Activated CD8-positive, alpha-beta memory T cell treated with anti-CD3 and anti-CD28 coated beads, Interleukin-2, amount 50 U/mL, for 4 hours (primary cell): ENCODE measurements at places on chromosomes 4 and X.

GRCh38 chr4:152304220-152304619 is 231.7 kb downstream of the FBXW7 start:
- DNase-seq = no peak

DNA sequence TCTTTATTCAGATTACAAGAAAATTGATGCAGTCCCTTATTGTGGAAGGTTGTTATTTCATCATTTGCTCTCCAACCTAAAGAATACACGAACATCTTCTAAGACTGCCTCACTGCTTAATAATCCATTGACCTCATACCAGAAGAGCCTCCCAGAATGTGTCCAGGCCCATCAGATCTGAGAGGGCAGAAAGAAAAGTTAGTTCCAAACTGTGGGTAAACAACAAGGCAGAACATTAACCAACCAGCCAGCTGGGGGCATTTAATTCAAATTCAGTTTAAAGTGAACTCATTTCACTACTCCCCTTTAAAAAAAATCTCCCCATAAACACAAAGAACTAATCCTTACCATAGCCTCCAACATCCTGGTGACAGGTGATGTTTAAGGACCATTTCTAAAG is 13.8 kb downstream of the GPC4 start:
- DNase-seq = no peak

GRCh38 chr4:172794307-172794703 is 374.3 kb upstream of the GALNT7 start:
- DNase-seq = no peak

DNA sequence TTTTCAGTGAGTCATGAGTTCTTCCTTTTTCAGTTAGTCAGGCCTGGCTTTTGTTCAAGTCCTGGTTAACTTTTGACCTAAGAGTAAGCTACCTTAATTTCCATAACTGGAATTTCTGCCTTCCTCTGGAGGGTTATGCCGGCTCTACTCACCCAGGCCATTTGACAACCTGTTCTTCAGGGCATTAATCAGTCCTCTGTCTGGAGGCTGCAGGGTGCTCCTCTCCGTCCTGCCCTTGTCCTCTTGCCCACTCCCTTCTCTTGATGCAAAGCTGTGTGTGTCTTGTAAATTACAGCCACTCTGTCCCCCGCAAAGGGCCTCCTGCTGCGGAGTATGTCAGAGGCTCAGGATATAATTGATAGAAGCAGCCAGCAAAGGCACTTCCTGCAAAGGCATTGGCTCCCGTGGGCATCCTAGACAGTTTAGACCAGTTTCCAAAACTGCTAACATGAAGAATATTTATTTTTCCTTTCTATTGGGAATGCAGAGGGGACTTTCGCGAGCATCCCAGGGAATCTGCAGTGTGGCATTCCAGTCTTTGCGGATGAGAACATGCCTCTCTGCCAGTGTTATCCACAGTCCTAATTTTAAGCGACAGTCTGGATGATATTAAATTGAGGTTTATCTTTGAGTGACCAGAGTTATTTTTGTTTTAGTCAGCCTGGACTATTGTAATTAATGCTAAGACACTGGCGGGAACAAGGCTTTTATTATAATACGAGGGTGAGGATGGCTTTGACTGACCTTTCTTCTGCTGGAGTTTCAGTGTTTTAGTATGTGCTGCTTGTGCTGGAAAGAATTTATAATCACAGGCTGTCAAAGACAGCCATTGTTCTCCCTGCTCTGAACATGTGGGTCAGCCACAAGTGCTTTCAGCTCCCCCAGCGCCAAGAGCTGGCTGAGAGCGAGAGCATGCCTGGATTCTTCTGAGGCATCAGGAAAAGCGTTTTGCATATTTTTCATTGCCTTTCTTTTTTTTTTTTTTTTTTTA is 74.2 kb downstream of the LIMCH1 start:
- no peak for DNase-seq

DNA sequence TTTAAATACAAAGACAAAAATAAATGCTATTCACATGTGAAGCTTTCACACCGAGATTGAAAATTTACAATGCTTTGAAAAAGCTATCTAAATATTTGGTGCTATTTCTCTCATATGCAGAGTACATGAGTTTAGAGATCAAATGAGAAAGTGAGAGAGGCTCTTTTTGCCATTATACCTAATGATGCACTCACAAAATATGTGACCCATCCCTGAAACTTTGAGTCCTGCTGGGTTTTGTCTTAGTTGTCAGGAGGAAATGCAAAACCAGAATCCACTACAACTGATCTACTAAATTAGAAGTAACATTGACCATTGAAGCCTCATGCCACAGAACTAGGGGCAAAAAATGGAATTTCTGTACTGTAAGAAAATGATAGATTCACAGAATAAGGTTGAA is 251.7 kb downstream of the MAPK10 start:
- no peak for DNase-seq

GRCh38 chrX:72382202-72382595 is 76.5 kb upstream of the CITED1 start:
- no peak for DNase-seq

DNA sequence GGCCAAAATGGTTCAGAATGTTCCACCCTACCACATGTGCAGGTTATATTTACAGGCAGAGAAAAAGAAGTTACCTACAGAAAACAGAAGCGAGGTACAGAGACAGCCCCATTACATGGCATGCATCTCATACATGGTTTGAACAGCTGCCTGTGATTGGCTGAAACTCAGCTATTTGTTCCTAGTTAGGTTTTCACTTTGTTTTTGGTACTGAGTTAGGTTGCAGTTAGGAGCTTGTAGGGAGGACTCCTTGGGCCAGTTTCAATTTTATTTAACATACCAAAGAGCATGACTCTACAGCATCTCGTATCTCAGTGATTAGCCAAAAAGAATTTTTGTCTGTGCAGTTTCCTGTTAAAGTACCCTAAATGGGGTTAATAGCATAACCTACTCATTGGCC is 392.0 kb downstream of the MAPK10 start:
- no peak for DNase-seq

GRCh38 chr4:117001077-117001476 is 84.3 kb downstream of the TRAM1L1 start:
- no peak for DNase-seq

GRCh38 chr4:1711571-1712215 is 426 bp downstream of the SLBP start:
- DNase-seq = no peak

GRCh38 chrX:110341189-110342035 is 17.2 kb upstream of the RTL9 start:
- no peak for DNase-seq

DNA sequence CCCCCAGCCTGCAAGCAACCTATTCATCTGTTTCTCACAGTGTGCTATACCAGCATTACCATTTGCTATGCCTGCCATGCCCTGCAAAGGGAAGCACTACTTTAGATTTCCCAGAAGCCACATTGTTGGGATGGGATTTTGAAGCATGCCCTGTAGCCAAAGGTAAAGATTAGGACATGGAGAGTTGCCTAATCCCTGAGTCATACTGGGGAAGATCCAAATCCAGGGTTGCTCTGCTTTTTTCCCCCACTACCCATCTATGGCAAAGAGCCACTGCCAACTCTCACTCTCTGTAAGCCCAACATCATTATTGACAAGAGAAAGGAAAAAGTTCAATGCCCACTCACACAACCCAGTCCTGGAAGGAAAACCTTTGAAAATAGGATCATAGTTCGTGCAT is 36.7 kb upstream of the TMEM164 start:
- no peak for DNase-seq

DNA sequence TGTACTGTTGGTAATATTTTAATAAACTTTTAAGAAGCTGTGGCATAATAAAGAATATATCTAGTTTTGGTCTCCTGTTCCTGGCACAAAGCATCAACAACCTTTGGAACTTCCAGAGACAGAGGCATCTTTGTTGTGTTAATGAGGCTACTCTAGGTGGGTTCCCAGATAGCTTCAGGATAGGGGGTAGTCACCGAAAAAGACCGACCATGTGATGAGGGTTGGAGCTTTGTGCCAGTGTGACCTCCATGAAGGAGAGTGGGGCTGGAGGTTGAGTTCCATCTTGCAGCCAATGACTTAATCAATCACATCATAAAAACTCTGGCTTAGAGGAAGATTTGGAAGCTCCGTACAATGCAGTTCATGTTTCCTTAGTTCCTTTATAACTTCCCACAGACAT is 9.9 kb downstream of the PPAT start:
- DNase-seq = no peak

DNA sequence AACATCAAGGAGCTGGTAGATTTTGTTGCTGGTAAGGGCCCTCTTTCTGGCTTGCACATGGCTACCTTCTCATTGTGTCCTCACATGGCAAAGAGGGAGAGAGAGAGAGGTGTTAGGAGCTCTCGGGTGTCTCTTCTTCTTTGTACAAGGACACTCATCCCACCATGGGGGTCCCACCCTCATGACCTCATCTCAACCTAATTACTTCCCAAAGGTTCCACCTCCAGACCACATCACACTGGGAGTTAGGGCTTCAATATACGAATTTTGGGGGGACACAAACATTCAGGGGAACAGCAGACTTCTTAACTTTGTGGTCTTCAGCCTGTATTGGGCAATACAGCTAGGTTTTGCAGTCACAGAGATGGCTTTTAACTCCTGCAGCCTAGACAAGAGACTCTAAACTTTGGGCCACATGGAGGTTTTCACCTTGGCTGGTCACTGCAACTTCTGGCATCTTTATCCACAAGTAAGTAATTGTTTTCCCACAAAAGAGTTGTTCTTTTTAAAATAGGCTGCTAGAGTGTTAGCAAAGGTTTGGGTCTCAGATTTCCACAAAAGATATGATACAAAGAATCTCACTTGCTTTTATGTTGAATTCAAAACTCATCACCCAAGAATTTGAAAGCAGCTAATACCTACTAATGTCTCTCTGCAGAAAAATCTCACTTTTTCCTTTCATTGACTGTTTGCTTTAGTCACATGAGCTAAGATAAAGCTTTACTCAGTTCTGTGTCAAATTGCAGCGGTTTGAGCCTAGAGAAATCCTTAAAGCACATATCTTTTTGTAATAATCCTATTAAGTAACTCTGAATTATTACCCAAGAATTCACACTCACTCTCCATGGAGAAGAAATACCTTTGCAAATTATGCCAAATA is 39.6 kb upstream of the BBS12 start:
- no peak for DNase-seq

DNA sequence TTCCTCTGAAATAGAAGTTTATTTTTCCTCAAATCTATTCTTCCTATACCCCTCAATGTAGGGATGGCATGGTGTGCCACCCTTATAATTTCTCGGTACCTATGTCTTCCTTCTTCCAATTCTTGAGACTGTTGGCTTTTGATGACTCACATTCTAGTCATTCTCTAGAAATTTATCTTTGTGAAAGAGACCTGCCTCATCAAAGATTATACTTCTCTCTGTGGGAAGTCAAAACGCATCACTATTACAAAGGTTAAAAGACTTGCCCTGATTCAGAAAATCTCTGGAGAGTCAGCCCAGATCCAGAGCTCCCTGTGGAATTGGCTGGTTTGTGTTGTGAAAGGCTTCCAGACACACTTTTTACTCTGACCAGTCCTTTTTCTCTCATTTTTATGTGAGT is 65.9 kb upstream of the FSTL5 start:
- DNase-seq = no peak

DNA sequence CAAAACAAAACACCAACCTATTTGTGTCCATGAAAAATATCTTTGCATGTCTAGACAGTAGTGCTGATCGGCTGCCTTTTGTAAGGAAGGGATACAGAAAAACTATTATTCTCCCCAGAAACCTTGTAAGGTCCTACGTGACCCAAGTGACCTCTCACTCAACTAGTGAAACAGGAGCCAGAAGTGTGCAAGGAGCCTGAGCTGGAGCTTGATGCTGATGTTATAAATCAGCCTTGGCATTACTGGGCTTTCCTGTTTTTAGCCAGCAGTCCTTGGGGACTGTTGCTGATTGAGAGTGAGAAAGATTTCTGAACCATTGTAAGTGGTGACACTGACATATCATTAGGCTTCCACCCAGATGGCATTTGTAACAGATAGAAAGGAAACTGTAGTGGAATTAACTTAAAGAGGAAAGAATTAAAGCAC is 100.8 kb upstream of the LIMCH1 start:
- DNase-seq = no peak

DNA sequence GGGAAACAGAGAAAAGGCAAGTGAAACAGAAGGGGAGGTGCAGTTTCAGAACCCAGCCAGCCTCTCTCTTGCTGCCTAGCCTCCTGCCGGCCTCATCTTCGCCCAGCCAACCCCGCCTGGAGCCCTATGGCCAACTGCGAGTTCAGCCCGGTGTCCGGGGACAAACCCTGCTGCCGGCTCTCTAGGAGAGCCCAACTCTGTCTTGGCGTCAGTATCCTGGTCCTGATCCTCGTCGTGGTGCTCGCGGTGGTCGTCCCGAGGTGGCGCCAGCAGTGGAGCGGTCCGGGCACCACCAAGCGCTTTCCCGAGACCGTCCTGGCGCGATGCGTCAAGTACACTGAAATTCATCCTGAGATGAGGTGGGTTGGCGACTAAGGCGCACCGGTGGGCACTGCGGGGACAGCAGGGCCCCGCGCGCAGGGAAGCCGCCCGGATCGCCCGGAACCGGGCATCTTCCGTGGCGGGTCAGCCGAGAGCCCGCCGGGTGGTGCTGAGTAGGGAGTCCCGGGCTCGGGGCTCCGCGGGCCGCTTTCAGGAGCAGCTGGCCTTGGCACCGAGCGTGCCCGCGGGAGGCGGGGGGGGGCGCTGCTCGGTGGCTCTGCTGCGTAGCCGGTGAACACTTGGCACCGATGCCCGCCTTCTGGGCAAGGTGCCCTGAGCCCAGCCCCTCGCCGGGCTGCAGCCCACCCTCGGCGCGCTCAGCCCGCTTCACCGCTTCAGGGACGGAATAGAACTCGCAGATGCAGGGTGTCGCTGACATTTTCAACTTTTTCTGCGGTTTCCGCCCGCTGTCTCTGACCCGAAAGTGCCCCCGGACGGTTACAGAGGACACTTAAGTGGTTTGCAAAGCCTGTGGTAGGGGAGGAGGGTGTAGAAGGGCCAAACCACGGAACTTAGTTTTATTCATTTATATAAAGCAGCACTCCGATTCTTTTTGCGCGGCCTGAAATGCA is at the start of gene CD38:
Gene CD38 (plus strand): TSS at position 40 of the 953 bp plus-strand sequence. CDS start 87 bp downstream, at position 127.
- peak; percentile 35 for DNase-seq

- no peak for DNase-seq
Measured at GRCh38 chr4:30416547-30416946, 303.6 kb upstream of the PCDH7 start.

GRCh38 chr4:124631760-124632159 is 80.8 kb downstream of the ANKRD50 start:
- DNase-seq = no peak

DNA sequence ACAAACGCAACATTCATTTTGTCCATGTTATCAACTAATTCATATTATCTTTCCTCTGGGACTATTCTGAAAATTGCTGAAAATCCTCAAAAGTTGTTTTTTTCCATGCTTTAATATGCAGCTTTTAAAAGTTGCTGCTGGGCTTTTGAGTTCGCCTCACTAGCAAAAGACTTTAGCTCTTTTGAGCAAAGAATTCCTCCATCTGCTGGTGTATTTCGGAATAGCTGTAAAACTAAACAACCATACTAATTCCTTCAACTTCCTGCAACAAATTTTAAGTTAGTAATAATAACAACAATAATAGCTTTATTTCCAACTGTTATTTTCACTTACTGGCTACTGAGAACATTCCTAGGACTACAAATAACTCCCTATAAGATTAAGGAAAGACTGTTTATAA is 124.5 kb upstream of the PLAC1 start:
- no peak for DNase-seq
